Stimulated activated naive CD8-positive, alpha-beta T cell treated with anti-CD3 and anti-CD28 coated beads, Interleukin-15, Interleukin-2, amounts not matched to agents 100 U/mL and 50 U/mL, for 24 hours (primary cell): ENCODE measurements at places on chromosomes 5 and 9.

- DNase-seq: no peak
These were observed 43.9 kb upstream of the ALDOB start for GRCh38 chr9:101479338-101480030.

DNA sequence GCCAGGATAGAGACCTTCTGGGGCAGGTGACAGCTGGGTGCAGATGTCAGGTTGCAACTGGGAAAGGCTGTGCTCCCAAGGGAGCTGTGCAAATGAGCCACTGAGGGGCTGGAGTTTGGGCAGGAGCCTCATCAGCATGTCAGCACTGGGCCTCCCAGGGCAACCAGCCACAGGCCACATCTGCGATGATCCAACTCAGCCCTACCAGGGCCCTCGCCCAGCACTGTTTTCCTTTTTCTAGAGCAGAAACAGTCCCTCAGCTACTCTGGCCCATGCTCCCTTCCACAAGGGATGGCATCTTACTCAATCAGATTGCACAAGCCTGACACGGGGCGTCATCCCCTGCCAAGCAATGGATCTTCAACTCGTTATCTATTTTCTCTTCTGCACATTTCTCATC is 24.8 kb downstream of the NIPAL4 start:
- DNase-seq: no peak

- no peak for DNase-seq
These were observed 1.1 kb upstream of the GPX3 start for GRCh38 chr5:151019331-151019730.

DNA sequence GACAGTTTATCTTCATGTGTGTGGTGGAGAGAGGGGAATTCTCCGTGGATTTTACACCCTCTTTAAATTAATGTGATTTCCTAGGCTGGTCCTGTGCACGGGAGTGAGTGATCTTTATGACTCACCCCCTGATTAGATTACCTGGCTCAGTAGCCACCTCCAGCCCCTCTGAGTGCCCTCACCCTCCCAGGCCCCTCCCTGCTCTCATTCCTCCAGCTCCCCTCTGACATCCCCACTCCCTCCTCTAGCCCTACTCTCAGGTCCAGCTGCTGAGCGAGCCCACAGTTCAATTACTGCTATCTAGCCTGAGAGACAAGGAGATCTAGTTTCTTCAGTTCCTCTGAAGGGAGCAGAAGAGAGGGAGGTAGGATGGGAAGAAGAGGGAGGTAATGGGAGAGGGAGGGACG is 61.8 kb upstream of the ARAP3 start:
- no peak for DNase-seq

DNA sequence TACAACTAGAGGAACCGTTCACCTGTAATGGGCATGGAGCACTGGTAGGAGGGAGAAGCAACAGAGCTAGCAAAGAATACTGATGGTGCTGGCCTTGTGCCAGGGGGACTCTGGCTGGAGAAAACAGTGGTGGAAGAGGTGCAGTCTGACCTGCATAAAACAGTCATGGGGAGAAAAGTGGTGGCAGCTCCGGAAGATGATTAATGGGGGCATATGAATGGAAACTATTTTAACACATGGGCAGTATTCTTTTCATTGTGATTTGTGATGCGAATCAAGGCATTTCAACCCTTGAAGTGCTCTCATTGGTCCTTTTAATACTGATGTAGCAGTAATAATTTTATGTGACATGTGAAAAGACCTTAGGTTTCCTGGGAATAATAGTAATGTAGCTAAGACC is 219.6 kb downstream of the ADAMTS6 start:
- DNase-seq: peak; percentile 7

- no peak for DNase-seq
These were observed 743.1 kb upstream of the ARRDC3 start for GRCh38 chr5:92126182-92126581.
